WTC11 (cell line): ENCODE measurements at places on chromosomes 7 and 10. TPM values are rescaled to one million over a fixed set of nuclear protein-coding genes. Genes with fewer than 3 reads are reported as not detected.

DNA sequence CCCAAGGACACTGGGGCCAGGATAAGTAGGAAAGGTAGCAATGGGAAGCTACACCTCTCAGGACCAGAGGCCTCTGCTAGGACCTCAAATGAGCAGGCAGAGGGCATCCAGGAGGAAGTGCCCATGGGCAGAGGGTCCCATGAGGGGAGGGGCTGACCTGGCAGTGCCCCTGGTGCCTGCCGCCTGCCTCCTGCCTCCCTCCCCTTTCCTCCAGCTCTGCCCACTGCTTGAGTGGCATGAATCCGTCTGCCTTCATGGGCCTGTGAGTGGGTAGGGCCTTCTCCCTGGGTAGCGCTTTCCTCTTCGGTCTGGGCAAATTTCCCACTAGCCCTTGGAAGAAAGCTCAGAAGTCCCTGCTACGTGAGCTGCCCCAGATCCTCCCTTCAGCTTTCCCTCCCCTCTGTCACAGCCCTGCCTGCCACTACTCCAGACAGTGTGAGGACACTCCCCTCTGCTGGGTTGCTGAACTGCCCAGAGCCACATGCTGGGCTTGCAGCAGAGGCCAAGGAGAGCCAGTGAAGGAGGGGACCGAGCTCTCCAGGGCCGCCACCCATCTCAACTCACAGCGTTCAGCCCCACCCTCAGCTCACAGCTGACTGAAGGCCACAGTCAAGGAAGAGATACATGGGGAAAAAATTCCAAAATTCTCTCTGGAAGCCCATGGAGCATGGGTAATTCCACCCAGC, 141.4 kb downstream of the ARHGAP22 start:
- peaks cover 3% of the 10 kb centered on the region for H3K36me3 ChIP-seq
- H3K27me3 ChIP-seq = peaks cover 15% of the 10 kb centered on the region
- peaks cover 21% of the 10 kb centered on the region for H3K4me1 ChIP-seq
- DNase-seq = no peak
- no peak overlapping the region for H3K4me3 ChIP-seq

- no peaks in the 10 kb centered on the region for H3K36me3 ChIP-seq
- H3K27ac ChIP-seq = no peak overlapping the region
- DNase-seq = no peak
- H3K4me1 ChIP-seq = peaks cover 12% of the 10 kb centered on the region
Observed at GRCh38 chr7:128037081-128037480, 5.8 kb upstream of the LRRC4 start.

DNA sequence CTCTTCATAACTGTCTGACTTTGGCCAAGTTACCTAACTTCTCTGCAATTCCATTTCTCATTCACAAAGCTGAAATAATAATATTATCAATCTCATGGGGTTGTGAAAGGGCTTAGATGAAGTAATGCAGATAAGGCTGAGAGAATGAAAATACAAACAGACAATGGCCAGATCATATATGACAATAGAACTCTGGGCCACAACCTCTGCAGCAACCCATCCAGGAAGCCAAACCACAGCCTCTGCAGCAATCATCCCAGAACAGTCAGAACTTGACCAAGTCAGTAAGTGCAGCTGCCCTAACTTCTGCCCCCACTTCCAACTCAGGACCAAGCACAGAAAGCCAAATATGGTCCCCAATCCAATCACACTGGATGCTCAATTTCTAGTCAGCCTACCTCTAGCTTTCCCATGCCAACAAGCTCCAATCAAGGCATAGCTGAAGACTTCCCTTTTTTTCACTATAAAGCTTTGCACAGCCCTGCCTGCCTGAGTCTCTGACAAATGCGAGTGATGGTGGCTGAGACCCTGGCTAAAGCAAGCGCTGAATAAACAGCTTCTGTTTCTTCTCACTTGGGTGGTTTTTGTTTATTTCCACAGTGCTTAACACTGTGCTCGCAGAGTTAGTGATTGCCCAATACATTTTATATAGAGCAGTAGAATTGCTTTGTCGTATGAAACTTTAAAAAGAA, 34.8 kb upstream of the TNPO3 start:
- no peak for DNase-seq
- no peak overlapping the region for H3K27ac ChIP-seq
- H3K4me3 ChIP-seq = no peak overlapping the region

DNA sequence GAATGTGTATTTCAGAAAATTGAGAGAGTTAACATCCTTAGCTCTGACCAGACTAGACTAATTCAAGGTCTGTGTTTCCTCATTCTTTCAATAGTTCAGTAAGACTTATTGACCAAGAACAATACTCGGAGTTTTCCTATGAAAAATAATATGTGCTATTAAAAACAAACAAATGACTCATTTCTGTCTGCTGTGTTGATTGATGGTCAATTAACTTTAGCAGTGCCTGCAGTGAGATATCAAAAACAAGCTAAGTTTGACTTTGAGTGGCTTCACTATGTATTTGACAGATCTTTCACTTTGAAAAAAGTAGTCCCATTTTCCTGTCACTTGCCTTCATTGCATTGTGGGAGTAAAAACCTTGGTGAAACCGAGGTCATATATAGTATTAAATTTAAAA, 91.0 kb downstream of the GNAT3 start:
- no peak for DNase-seq
- H3K27ac ChIP-seq = no peak overlapping the region
- no peaks in the 10 kb centered on the region for H3K27me3 ChIP-seq
- peaks cover 3% of the 10 kb centered on the region; the same call in 1 of the 2 replicates for H3K4me1 ChIP-seq
- no peaks in the 10 kb centered on the region for H3K36me3 ChIP-seq
- no peak overlapping the region for H3K4me3 ChIP-seq

TLL2 gene
- 9.1 to 9.2 TPM (median 9.1 TPM) in 3 replicates for total RNA-seq

DNA sequence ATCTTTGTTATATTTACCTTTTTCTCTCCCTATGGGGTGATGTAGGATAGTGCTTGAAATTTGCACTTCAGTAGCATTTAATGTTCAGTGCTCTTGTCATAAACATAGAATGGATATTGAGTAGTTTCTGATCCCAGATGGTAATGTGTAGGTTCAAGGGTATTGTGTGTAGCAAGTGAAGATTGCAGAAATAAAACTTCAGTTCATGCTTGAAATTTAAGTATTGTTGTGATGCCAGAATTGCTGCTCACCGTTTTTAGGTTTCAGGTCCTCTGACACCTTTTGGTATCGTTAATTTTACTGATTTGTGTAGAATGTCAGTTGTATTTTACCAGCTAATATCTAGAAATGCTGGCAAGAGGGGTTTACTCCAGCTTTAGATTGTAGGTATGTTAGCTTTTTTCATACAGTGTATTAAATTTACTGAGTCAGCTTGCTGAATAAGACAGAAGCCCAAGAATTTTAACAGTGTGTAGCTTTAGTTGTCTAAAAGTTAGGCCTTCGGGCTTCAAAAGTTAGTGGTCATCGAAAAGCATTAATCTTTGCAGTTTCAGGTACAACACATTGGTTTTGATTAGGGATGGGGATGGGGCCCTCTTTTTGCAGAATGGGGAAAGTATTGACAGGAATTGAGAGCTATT, 1.9 kb downstream of the PTEN start:
- H3K27me3 ChIP-seq = peaks cover 1% of the 10 kb centered on the region
- H3K27ac ChIP-seq = no peak overlapping the region
- DNase-seq = no peak
- H3K4me1 ChIP-seq = peaks cover 42% of the 10 kb centered on the region

GRCh38 chr10:12435348-12435747, 86.0 kb downstream of the CAMK1D start:
- H3K27ac ChIP-seq = no peak overlapping the region
- H3K4me3 ChIP-seq = no peak overlapping the region
- H3K4me1 ChIP-seq = peaks cover 16% of the 10 kb centered on the region; the same call in 1 of the 2 replicates
- DNase-seq = no peak
- no peaks in the 10 kb centered on the region for H3K27me3 ChIP-seq

DNA sequence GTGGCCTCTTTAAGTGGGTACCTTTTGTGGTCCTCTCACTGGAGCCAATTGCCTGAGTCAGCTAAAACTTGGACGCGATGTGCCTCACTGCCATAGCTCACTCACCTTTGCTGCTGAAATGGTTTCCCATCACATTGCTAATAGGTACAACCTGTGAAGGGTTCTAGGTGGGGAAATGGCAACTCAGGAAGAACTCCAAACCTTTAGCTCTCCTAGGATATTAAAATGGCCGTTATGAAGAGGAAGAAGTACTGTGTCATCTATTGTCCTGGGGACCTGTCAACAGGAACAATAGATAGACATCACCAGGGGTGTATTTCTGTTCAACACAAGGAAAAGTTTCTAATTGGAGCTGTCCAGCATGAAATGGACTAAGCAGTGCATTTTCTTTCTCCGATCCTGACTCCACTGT, 1.2 kb upstream of the ZNF655 start:
- peaks cover 21% of the 10 kb centered on the region for H3K36me3 ChIP-seq
